Activated CD4-positive, alpha-beta T cell treated with anti-CD3 and anti-CD28 coated beads for 36 hours (primary cell): ENCODE measurements at places on chromosomes 5 and 9. TPM values are rescaled to one million over a fixed set of nuclear protein-coding genes. Genes with fewer than 3 reads are reported as not detected.

AFAP1L1 gene
- total RNA-seq = 0.18 TPM

NSUN2 gene
- 97.1 TPM for total RNA-seq

RAI14 gene
- total RNA-seq = 7.1 TPM

GDA gene
- not detected for total RNA-seq

NR2F1 gene
- not detected for total RNA-seq

STKLD1 gene
- 0.82 TPM for total RNA-seq

GRIN1 gene
- 0.14 TPM for total RNA-seq

FCN1 gene
- not detected for total RNA-seq

ABCA1 gene
- 4.5 TPM for total RNA-seq

KIF24 gene
- total RNA-seq = 5.9 TPM

PKD2L2 gene
- total RNA-seq = 0.30 TPM

F2RL1 gene
- total RNA-seq = 1.3 TPM
